ENCODE measurements at places on chromosomes 13 and 19.
A peak's percentile ranks its signal among the peaks of the same experiment; 100 is the strongest.

- no peak for DNase-seq
These were observed 1.3 kb downstream of the SIRT6 start for GRCh38 chr19:4181053-4181508.

DNA sequence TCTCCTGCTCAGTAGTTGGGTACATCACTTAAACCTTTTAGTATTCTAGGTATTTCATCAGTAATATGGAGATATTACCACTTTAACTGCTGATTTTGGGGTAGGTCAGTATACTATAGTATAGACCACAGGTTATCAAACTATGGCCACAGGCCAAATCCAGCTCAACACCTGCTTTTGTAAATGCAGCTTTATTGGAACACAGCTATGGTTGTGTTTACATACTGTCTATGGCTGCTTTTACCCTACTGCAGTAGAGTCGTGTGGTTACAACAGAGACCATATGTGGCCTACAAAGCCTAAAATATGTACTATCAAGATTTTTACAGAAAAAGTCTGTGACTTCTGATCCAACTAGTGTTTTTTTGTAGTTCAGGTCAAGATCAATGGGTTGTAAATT, 10.3 kb downstream of the COG6 start:
- no peak for DNase-seq

GRCh38 chr19:44512326-44513298, 12.3 kb upstream of the ZNF180 start:
- no peak for DNase-seq

DNA sequence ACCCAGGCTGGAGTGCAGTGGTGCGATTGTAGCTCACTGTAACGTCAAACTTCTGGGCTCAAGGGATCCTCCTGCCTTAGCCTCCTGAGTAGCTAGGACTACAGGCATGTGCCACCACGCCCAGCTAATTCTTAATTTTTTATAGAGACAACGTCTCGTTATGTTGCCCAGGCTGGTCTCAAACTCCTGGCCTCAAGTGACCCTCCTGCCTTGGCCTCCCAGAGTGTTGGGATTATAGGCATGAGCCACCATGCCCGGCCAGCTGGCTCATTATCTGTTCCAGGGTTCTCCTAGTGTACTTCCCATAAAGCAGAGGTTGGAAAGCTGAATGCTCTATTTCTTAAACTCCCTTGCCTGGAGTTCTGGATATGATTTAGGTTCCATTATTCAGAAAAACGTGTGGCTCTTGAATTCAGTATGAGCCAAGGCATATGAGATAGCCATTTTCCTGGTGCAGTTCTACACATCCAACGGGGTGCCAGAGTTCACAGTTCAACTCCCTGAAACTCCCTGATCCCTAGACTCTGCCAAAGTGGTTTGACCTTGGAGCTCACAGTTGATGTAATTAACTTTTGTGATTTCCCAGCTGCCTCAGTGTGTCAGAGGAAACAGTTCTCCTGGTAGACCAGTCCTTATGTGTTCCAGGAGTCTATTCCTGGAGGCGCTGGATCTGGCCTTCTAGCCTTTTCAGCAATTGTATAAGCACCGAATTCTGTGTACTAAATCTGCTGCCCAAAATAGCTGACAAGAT, 21.6 kb downstream of the GPR183 start:
- no peak for DNase-seq

DNA sequence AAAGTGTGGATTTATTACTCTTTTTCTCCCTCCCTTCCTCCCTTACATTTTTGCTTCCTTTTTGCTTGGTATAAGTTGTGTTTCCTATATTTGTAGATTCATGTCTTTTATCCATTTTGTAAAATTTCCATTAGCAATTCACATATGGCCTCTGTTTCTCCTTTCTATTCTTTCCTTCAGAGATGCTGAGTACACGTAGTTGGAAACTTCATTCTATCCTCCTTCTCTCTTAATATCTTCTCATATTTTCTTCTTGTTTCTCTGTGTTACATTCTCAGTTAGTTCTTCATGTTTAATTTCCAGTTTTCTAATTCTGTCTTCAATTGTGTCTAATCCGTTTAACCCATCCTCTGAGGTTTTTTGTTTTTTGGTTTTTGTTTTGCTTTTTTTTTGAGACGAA, 188.9 kb downstream of the ZIC5 start:
- DNase-seq = no peak

DNA sequence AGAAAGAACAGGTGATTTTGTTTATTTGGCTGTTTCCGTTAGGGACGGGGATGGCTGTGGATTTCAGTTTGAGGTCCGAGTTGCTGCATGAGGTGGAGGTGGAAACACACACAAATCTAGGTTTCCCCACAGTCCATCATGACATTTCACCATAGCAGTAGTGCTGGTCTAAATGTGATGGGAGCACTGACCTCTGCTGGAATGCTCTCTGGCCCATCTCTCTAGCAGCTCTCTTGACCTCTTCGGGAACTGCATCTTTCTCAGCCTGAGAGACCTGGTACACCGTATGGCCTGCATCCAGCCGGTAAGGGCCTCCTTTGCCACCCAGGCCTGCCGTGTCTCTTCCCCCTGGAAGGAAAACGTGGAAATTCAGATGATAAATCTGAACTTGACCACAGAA, 154.0 kb downstream of the RGCC start:
- DNase-seq = no peak

GRCh38 chr19:18436671-18437490, 1.1 kb downstream of the ISYNA1 start:
- peak; percentile 82 for DNase-seq

DNA sequence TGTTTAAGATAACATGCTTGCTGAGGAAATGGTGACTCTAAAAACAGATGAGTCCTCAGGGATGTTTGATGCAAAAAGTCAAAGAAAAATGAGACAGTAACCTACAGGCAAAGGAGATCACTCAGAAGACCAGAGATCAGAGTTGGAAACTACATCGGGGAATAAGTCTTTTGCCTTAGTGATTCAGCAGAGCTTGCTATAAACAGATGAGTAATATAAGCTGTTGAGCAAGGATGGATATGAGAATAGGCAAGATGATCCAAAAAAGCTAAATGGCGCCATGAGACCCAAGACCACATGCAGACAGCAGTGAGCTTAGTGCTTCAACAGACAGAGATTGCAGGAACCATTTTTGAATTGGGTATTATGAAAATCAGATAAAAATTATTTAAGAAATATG, 168.6 kb downstream of the POSTN start:
- no peak for DNase-seq

- no peak for DNase-seq
These were observed 17.2 kb downstream of the SLC27A1 start for GRCh38 chr19:17487284-17488121.

DNA sequence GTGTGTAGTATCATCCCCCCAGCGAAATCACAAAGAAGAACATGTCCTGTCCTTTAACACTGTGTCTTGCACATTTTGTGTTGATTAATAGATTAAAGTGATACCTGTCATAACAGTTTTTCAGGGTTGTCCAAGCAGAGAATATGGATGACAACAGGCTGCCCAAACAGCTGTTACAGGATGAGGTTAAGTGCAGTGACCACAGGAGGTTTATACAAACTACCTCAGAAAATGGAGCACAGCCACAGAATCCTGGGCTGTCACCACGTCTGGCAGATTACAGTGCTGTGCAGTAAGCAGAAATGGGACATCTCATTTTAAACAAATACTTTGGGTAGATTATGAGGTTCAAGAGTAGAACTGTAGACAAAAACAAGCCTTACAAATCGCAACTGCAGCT, 575.6 kb downstream of the DCT start:
- no peak for DNase-seq

- DNase-seq = no peak
These were observed 131.1 kb upstream of the GJB6 start for GRCh38 chr13:20363172-20363571.

DNA sequence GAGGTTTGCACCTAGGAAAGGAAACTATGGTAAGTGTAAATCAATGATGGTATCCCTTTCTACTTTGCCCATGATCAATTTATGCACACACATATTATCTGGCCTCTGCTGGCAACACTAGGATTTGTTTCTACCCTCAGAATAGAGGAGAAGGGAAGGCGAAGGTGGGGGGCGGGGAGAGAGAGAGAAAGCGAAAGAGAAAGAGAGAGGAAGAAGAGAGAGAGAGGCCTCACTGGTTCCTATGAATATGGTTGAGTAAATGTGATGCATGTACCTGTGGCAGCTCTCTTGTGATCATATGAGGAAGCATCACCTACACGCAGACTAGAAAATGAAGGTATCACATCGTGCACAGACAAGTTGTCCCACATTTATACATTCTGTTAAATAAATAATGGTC, 882.0 kb upstream of the SLITRK6 start:
- no peak for DNase-seq

DNA sequence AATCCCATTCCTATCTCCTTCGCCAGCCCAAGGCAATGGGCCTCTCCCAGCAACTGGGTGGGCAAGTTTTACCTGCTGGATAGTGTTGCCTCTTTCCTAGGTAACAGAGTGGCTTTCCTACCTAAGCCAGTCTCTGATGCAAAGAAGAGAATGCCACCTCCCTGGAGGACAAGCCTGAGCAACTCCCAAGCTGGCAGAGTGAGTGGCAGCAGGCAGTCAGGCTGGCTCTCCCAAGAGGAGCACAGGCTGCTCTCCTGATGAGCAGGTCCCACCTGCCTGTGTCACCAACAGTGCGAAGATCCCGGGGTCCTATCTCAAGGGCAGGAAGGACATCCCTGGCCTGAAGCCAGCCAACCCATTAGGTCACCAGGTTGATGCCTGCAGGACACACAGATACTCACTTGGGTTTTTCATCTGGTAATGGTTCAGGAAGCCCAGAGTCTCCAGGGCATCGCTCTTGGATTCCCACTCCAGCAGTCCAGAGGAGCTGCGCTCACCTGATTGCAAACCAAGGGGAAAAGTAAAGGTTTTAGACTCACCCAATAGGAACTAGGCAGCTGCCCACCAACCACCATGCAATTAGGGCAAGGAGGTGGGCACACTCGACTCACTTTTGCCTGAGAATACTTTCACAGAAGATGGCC, 5.5 kb upstream of the ECH1 start:
- DNase-seq = no peak

GRCh38 chr13:46598140-46598819, 45.3 kb downstream of the LRCH1 start:
- DNase-seq = no peak

GRCh38 chr19:32407004-32407992, 1.7 kb downstream of the DPY19L3 start:
- no peak for DNase-seq

DNA sequence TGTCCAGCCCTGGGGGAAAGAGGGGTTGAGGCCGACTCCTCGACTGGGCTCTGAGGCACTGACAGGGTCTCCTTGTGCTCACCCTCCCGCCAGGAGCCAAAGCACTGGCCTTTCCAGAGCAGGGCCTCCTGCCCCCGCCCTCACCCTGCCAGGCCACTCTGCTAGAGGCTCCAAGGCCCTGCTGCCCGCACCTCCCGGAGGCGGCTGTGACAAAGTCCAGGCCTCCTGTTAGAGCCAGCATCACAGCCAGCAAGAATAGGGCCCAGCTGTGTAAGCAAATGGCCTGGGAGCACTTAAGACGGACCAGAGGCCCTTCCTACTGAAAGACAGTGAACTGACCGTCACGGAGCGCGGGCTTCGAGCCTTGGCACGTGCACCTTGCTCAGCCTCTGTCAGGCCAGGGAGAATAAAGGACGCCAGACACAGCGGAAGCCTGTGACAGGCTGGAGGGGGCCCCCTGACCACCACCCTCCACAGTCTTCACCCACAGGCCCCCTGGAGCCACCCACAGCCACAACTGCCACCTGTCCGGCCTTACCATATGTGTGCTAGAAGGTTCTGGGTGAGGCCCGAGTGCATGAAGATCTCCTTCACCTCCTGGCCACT, 50.9 kb downstream of the EPS15L1 start:
- no peak for DNase-seq

- DNase-seq = no peak
These were observed 31.0 kb downstream of the SLAIN1 start for GRCh38 chr13:77728265-77729125.

All from thyroid gland (tissue), 4 donors.